HAP-1 (cell line): ENCODE measurements at places on chromosomes 12 and 14.

- no peak for DNase-seq
Observed at GRCh38 chr12:113396828-113397496, 6.7 kb downstream of the SDS start.

GRCh38 chr14:51208982-51209381 lies 31.1 kb upstream of the TMX1 start:
- no peak for DNase-seq

DNA sequence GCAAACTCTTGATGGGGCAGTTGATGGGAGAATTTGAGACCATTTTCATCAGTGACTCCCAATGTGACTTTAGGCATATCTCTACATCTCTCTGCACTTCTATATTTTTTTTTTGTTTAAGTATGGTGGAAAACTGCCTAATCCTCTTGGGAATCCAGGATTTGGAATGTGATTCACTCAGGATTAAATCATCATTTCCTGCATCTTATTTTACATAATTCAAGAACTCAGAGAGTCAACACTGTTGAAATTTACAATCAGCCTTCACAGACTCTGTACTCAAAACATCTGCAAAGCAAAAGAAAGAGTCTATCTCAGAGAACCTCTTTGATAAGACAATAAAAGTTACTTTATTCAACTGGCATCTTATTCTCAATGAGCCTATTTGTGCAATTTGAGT lies 260.7 kb upstream of the NOS1 start:
- DNase-seq = no peak

DNA sequence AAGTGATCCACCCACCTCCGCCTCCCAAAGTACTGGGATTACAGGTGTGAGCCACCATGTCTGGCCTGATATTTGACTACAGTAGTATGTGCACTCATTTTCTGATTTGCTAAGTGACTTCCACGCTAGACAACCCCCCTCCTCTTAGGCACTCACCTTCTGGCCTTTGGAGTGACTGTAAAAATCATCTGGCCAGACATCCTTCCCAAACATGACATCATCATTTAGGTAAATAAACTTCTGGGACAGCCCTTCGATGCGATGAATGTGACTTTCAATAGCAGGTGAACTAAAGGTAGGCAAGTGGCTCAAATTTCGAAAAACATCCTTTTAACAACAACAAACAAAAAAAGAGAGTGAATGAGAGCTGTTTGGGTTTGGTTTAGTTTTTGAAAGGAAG lies 30.6 kb upstream of the SYCP3 start:
- DNase-seq = no peak

GRCh38 chr12:107501681-107502080 lies 183.9 kb upstream of the PWP1 start:
- DNase-seq = no peak

DNA sequence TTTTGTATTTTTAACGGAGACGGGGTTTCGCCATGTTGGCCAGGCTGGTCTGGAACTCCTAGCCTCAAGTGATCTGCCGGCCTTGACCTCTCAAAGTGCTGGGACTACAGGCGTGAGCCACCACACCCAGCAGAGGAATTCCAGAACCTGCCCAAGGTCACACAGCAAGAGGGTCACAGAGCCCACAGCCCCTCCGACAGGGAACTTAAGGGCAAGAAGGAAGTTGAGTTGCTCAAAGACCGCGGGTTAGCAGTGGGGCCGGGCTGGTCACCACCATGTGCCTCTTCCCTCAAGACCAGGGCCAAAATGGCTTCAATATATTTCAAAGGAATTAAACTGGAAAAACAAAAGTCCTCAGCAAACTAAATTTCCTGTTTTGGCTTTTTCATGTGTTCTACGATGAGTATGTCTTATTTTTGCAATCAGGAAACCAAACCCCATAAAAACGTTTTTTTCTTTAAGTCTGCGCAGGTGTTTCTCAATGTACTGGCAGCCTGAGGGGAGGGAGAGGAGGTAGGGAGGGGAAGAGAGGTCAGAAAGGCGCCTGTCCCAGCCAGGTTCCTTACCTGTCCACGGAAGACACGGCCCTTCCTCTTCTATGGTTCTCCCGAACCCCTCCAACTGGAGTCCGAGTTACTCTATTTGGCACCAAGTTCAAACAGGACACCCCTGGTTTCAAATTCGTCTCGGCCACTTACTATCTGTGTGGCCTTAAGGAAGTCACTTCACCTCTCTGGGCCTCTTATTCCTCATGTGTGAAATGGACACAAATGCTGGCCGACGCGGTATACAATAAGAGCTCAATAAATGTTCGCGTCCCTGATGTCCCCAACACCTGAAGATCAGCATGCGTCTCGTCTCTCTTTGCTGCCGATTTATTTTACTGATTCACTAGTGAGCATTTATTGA lies 778 bp downstream of the SLC8B1 start:
- DNase-seq = no peak

DNA sequence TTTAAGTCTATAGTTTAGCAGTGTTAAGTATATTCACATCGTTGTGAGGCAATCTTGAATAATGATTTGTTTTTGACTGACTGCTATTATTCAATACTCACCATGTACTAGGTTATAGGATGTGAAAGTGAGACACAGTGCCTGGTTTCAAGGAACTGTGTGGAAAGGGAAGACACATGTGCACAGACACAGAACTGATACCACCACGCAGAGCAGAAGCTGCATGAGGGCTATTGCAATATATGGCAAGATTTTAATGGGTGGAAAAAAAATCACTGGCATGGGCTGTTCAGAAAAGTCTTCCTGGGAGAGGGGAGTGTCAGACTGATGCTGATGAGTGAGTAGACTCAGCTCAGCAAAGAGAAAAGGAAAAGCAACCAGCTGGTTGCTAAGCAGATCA lies 10.4 kb downstream of the SLC7A8 start:
- no peak for DNase-seq

DNA sequence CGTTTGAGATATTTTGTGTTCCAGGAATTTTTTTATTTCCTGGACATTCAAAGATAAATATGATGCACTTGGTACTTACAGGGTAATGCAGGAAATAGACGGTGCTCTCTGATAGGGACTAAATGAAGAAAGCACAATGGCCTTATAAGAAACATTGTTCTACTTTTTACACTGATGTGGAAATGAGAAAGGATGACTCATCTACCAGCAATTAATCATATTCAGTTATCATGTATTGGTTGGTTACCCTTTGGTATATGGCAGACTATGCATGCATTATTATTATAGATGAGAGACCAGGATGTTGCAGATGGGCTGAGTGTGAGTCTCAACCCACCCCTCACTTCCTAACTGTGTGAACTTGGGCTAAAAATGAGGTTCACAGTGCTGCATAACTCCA lies 222.2 kb downstream of the FLRT2 start:
- DNase-seq = no peak

- no peak for DNase-seq
Observed at GRCh38 chr12:17035372-17035771, 429.4 kb upstream of the LMO3 start.

DNA sequence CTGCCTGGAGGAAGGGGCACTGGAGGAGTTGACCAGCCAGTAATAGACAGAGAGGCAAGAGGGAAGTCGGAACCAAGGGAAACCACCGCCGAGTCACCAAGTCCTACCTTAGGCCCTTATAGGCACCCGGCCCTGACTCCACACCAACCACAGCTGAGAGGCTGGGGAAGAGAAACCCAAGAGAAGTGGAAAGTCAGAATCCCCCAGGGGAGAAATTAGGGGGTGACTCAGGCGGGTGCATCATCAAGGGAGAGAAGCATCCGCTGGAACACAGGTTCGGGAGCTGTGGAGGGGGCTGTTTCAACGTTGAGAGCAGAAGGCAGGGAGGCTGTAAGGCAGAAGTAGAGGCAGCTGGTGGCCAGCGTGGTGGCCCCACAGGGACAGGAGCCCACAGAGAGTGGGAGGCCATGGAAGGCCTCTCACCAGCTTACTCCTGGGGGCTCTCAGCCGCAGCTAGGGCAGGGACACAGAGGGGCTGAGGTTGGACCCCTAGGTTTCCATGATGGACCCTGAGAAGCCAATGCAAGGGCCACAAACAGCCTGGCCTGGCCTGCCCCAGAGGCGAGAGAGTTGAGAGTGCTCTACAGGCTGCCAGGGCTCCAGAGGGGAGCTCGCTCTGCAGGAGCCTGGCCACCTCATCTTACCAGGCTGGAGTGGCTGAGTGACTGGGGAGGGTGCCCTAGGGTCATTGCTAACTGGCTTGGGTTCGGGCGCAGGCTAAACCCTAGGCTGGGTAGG lies 1.4 kb upstream of the TRMT61A start:
- no peak for DNase-seq

GRCh38 chr12:132465269-132466190 lies 24.4 kb upstream of the FBRSL1 start:
- DNase-seq = no peak

DNA sequence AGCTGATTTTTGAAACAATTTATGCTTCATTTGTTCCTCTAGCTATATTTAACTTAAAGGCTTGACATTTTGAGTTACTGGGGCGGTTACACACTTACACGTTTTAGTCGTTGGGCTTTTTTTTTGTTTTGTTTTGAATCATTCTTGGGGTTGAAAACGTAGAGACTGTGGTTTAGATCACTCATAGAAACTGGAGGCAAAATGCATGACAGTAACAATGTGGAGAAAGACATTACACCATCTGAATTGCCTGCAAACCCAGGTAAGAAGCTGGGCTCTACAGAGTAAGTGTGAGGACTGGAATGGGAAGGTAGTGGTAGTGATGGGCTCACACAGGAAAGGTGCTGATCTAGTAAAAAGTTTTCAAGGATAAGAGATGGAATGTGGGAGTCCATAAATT lies at the start of gene CLEC2D:
CLEC2D (plus strand) TSS at position 180 of the 400 bp plus-strand sequence; CDS start at position 202, 22 bp downstream.
- no peak for DNase-seq

DNA sequence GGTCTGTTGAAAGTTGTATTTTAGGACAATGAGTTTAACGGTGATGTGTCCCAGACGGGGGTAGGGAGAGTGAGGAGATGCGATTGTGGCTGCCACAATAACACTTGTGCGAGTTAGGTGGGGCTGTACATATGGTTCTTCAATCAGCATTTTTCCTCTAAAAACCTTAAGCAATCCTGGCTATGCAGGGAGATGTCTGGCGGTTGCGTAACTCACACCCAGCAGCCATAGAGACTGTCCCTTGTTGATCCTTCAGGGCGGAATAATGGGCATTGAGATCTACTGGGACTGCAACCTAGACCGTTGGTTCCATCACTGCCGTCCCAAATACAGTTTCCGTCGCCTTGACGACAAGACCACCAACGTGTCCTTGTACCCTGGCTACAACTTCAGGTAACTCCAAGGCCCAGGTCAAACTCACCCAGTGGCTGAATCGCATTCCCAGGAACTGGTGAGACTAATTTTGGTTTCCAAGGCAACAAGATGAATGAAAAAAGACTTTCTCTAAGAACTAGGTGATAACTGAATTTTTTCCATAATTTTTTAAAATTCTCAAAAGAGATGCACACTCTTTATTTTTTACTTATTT lies 34.6 kb downstream of the P2RX7 start:
- no peak for DNase-seq

DNA sequence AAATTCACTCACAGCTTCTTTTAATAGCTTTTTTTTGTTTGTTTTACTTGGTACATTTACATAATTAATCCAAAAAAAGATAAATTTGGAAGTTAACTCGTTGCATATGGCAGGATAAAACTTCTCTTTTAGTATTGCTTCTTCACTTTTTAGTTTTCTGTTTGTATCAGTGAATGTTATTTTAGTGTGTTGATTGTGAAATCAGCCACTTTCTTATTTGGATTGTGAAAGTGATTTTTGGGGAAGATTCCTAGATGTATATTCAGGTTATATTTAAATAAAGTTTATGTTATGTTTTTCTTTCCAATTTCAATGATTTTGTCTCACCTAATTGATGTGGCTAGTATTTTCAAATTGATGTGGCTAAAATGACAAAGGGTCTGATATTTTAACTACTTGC lies 693.9 kb upstream of the MGAT4C start:
- DNase-seq = no peak

DNA sequence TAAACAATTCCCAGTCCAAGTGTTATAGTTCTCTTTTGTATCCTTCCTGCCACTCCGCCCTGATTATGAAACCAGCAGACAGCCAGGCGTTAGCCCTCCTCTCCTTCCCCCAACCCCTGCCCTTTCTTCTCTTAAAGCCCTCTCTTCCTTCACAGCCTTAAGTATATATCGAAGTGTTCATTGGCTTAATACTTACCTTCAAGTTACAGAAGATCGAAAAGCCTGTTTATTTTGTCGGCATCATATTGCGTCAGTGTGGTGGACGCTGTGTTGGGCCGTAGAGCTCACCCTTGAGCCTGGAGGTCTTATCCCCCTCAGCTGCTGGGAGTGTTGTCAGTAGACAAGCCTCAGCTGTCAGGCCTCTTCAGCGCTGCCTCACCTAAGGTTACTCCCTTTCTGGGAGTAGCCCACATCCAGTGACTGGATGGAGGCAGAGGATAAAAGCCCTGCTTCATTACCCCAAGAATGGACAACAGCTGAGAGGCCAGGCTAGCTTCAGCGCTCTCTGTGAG lies 36.2 kb downstream of the CMAS start:
- DNase-seq = no peak

DNA sequence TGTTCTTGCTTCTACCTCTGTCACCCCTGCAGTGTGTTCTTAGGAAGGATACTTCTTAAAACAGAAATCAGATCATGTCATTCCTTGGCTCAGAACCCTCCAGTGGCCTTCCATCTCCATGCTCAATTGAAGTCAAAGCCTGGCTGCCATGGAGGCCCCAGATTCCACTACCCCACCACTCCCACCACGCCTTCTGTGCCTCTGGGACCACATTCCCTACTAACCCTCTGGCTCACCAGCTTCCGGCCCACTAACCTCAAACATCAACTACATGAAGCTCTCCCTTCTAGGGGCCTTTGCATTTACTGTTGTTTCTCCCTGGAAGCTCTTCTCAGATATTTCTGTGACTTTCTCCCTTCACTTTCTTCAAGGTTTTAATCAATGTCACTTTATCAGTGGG lies 76.1 kb upstream of the REP15 start:
- DNase-seq = no peak

DNA sequence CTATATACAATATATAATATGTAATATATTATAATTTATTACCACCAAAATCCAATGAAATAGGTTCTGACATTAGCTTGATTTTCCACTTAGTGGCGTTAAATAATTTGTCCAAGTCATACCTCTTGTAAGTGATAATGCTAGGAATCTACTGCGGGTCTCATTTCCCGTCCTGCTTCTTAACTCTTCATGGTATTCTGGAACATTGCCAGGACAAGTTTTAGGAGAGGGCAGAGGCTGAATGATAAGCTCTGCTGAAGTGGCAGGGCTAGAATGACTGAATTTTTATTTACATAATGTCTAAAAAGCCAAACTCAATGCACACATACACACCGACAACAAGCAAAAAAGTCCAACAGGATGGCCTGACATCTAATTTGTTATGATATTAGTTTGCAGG lies 70.4 kb upstream of the PTPRQ start:
- DNase-seq = no peak

DNA sequence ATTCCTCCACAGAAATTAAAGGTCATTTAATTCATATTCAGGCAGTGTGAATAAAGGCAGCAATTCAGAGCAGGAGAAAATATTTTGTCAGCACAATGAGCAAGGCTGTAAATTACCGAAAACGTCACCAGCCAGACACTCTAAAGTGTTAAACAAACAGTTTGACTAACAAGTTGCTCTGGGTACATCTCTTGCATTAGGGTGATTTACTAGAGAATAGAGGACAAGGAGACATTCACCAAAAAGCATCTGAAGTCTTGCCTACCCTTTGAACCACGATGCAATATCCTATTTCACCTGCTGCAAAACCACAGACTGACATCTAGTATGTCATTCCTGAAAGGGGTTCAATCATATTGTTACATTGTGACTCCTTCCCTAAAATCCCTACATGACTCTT lies 27.1 kb upstream of the GPHB5 start:
- DNase-seq = no peak
